ENCODE measurements at places on chromosomes 5 and 9.

GRCh38 chr5:90020575-90021538, 388.7 kb downstream of the CETN3 start:
- DNase-seq, result no peak

DNA sequence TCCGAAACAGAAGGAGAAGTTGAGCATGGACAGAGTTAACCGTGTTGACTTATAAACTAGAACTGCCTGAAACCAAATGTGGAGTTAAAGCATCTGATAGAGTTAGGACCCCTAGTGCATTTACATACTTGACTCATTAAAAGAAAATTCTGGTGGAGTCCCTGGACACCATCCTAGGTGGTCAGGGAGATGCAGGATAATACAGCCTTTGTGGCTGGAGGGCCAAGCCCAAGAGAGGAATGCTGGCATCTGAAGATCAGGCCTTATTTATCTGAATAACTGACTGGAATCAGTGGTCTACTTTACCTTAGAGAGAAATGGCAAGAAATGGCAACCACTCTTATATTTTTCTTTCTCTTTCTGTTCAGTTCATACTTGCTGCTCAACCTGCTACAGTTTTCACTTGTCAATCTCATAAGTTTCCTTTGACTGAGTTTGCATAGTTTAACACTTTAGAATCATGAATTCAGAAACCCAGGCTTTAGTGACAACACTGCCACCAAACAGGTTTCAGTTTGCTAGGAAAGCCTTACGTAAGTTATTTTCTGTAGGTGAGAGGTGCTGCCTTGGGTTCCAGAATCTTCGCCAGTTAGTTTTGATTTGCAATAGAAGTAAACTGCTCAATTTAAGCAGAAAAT, 10.2 kb downstream of the CMYA5 start:
- DNase-seq, result no peak

- no peak for DNase-seq
Measured at GRCh38 chr9:133786371-133786753, 48.2 kb upstream of the SARDH start.

GRCh38 chr9:18539203-18539693, 65.3 kb downstream of the ADAMTSL1 start:
- DNase-seq, result no peak

- peak; percentile 85 for DNase-seq
Measured at GRCh38 chr5:71601222-71602026, 14.3 kb downstream of the MCCC2 start.

Data from activated CD4-positive, alpha-beta memory T cell treated with anti-CD3 and anti-CD28 coated beads, Interleukin-2, amount 10 ng/mL, durations not matched to agents 7 days and 5 days (primary cell).